ENCODE measurements at places on chromosomes 1 and 21. TPM values are rescaled to one million over a fixed set of nuclear protein-coding genes. Genes with fewer than 3 reads are reported as not detected.

GRCh38 chr21:35511696-35512162, 462.6 kb upstream of the RUNX1 start:
- no peaks in the 10 kb centered on the region for H3K27me3 ChIP-seq
- no peak for DNase-seq
- H3K4me3 ChIP-seq, result no peak overlapping the region
- no peak overlapping the region for H3K27ac ChIP-seq

DNA sequence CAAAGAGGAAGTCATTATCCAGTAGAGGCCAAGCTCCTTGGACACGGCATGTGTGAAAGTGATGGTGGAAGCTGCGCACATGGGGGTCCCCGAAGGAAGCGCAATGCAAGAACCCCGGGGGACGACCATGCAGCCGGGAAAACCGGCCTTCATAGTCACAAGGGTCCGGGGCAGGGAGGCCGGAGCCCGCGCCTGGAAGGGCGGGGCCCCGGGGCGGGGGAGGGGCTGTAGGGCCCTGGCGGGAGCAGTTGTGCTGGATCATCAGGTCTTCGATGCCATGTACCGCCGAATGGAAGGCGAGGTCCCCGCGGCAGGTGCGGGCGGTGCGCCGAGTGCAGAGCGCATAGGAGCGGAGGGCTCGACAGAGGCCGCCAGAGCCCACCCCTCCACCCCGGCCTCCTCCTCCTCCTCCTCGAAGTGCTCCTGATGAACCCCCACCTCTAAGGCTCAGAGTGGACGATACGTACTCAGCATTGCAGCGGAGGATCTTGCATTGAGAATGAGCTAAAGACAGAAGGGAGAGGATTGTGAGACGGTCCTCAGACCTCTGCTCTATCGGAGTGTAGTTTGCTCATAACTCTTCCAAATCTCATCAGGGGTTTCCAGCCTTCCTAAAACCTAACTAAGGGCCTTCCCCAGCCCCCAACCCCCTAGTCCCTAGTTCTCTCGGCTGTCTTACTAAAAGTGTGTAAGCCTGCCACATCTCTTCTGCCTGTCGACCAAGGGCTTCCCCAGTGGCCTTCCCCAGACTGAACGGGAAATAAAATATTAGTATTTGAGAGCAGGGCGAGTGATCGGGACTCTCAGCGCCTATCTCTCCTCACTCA, 2.1 kb downstream of the HJV start:
- H3K4me1 ChIP-seq, result peaks cover 4% of the 10 kb centered on the region
- peak overlapping the region; percentile 16 for H3K4me3 ChIP-seq
- H3K36me3 ChIP-seq, result peaks cover 4% of the 10 kb centered on the region
- DNase-seq, result no peak
- H3K27me3 ChIP-seq, result no peaks in the 10 kb centered on the region

Gene LCE1D
- polyA plus RNA-seq, result not detected

Gene DNAJC8
- 53.8 TPM for polyA plus RNA-seq

Gene AMY1B
- polyA plus RNA-seq, result not detected

All from heart left ventricle (tissue), 16 donors.